Tibial nerve (tissue), 4 donors: ENCODE measurements at places on chromosomes 16 and 17. TPM values are rescaled to one million over a fixed set of nuclear protein-coding genes. Genes with fewer than 3 reads are reported as not detected.

TMEM235 gene
- total RNA-seq: not detected

DNA sequence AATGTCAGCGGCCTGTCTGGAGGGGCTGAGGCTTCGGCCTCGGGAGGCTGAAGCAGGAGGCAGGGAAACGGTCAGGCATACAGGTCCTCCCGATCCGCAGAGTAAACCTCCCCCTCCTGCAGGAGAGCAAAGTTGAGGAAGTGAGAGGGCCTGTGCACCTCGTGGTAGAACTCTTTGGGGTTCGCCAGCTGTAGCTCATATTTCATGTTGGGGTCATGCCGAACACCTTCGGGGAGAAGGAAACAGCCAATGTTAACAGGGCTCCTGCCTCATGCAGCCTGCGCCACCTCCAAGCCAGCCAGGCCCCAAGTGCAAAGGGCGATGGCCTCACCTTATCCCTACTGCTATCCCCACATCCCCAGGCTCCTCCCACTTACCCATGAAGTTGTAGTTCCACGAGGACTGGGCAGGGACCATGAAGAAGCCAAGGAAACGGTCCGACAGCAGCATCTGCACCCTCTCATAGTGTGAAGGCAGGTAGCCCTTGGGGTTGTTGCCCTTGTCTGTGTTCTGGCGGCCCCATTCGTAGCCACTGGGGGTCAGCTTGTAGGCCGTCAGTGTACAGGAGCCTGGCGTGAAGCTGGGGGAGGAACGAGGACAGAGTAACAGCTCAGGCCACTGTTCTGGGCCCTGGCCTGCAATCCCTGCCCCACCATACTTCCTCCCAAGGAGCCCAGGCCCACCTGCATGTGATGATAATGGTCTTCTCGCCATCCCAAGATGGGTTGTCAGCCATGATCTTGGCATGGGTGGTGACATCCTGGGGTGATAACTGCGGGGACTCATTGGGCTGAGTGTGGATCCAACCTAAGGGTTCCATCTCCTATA is 1.3 kb upstream of the RILP start:
- DNase-seq: no peak

- DNase-seq: no peak
Measured at GRCh38 chr17:45414990-45415881, 17.4 kb downstream of the ARHGAP27 start.

DNA sequence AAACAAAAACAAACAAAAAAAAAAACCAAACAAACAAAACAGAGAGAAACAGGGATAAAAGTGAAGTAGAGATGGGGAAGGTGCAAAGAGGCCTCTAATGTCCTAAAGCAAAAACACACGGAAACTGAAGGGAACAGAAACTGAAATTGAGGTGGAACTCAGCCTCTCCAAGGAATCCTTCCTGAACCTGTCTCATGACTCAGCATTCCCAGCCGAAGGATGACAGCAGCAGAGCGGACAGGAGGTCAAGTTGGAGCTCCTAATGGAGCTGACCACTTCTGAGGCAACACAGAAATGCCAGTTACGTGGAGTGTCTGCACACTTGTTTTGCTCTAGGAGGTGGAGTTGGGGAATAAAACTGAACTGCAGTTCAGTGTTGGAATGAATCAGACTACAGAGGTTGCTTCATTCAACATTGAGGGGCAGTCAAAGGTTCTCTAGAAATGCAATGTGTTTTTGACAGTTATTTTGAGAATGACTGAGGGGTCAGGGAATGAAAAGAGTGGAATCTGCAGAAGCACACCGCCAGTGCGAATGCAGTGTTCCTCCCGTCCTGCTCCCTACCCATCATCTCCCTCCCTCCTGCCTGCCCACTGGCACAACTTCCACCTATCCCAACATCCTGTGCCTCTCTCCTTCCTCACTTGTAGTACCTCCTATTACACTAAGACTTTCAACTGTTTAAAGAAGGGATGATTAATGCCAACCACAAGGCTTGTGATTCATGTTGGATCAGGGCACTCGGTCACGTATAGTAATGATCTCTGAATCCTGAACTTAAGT is 6.3 kb downstream of the UBE2O start:
- DNase-seq: peak; percentile 20

GRCh38 chr17:79950751-79951150 is 84.9 kb downstream of the TBC1D16 start:
- DNase-seq: no peak
